Stimulated activated CD8-positive, alpha-beta memory T cell treated with anti-CD3 and anti-CD28 coated beads, Interleukin-2, amount 100 ng/mL, for 1 hour (primary cell): ENCODE measurements at places on chromosomes 3 and 15.

DNA sequence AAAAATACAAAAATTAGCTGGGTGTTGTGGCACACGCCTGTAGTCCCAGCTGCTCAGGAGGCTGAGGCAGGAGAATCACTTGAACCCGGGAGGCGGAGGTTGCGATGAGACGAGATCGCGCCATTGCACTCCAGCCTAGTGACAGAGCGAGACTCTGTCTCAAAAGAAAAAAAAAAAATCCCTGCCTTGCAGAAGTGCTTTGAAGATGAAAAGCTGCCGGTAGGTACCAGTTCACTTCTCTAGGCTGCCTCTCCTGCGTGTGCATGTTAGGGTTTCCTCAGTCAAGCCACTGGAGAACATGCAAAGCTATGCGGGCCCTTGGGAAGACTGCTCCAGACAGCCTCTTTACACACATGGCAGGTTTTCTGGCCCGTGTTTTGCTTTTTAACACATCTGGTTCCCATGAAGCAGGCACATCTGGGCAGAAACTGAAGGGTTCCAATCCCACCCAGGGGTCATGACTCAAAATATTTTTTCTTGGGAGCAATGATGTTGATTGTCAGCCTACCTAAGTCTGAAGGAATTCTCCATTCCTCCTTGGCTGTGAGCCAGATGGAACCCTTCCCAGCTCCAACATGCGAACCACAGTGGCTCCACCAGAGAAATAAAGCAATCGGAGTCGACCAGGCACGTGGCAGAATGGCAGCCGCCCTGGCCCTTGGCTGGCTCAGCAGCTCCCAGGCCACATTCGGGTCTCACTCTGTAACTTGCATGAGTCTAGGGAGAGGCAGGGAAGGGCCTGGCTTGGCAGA is 29.6 kb downstream of the MGLL start:
- DNase-seq: no peak

GRCh38 chr3:128094295-128095151 is 29.1 kb downstream of the RUVBL1 start:
- DNase-seq: no peak

GRCh38 chr3:12501360-12502020 is 17.2 kb downstream of the TSEN2 start:
- no peak for DNase-seq

GRCh38 chr15:71651750-71652186 is 158.6 kb upstream of the NR2E3 start:
- no peak for DNase-seq

DNA sequence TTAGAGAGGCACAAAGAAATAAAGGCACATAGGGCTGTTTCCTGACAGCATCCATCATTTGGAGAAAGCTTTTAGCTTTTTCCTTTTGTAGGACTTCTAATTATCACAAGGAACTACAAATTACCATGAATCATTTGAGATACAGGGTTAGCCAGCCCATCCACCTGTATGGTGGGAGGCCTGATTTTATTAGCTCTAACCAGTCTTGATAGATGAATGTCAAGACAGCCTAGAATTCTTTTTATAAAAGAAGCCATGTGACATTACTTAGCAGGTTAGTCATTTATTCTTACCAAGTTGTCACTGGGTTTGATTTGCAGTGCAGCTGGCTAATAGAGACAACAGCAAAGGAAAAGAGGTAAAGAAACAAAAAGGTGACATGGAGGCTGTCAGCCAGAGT is 618.1 kb downstream of the ZNF385D start:
- no peak for DNase-seq

- DNase-seq: no peak
These were observed 424.7 kb upstream of the PDZRN3 start for GRCh38 chr3:74049444-74049843.

DNA sequence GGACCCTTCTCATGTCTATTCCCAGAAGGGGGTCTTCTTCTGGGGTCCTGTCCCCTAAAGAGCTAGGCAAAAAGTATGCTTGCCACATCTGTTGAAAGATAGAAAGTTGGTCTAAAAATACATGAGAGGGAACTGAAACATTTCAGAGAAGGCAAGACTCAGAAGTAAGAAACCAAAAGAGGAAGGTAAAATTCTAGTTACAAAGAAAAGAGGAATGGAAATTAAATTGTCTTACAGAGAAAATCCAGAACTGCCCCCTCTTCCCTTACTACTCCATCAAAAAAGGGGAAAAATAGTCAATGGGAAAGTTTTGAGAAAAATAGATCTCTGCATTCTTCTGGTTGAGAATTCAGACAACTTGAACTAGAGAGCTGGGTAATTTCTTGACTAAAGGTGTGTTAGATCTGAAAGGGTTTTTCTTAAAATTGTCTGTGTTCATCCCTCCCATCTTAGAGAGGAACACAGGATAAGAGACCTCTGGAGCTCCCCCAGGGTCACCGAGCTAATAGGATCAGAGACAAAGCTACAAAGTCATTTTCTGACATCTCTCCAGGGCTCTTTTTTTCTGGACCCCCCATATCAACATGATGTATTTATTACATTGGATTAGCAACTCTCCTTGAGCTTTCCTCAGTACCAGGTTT is 32.3 kb upstream of the CCR2 start:
- DNase-seq: no peak

DNA sequence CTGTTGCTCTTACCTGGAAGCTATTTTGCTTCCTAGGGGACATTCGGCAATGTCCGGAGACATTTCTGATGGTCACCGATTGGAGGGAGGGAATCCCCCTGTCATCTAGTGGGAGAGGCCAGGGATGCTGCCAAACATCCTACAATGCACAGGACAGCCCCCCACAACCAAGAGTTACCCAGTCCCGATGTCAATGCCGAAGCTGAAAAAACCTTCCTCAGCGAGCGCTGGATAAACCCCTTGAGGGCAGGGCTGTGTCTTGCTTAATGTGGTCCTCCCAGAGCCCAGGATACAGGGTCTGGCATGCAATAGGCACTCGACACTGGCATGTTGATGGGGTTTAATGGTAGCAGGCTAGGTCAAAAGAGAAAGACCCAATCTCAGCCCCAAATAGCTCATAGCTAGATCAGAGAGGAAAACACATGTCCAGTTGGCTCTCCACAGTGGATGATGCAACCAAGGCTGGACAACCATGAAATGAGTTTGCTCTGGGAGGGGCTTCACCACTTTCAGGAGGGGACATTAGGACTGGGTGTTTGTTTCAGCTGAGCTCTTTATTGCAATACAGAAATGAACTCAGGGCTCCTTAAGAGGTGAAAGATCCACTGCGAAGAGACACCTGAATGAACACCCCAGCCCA is 16.5 kb upstream of the PAQR5 start:
- no peak for DNase-seq

DNA sequence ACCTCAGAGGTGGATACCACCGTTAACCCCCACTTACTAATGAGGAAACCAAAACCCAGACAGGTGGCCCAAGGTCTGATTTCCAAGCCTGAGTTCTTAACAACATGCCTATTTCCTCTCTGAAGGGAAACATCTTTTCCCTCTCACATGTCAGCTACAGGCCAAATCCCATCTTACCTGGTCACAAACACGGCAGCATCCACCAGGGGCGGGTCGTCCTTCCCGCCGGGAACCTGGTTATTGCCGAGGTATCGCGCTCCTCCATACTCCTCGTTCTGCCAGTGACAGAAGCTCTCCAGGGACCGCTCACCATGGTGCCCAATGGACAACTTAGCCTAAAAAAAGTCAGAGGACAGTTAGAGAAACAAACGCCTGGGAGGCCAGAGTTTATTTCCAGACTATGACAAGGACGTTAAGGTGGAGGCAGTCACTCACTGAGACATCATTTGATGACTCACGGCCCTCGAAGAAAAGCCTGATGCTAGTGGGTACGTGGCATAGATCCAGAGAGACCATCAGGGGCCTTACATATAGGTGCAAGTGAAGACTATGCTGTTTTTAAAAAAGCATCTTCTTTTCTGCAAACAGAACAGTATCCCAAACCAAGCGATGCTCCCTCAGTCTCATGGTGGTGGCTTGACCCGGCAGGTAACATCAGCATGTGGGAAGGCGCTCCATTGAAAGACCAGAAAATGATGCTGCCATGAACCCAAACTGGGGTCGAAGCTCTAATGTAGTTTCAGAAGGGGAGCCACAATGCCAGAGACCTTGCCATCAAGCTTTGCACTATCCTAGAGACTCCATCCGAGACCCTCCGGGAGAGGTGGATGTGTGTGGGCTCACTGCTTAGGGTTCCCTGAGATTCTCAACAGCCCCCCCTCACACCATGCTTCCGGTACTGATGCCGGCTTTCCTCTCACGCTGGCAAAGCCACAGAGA is 80.2 kb downstream of the ADAMTS17 start:
- no peak for DNase-seq

- DNase-seq: no peak
These were observed 55.9 kb downstream of the C3orf20 start for GRCh38 chr3:14730703-14731382.

- DNase-seq: no peak
These were observed 112.5 kb downstream of the ADAMTS9 start for GRCh38 chr3:64575211-64575844.

DNA sequence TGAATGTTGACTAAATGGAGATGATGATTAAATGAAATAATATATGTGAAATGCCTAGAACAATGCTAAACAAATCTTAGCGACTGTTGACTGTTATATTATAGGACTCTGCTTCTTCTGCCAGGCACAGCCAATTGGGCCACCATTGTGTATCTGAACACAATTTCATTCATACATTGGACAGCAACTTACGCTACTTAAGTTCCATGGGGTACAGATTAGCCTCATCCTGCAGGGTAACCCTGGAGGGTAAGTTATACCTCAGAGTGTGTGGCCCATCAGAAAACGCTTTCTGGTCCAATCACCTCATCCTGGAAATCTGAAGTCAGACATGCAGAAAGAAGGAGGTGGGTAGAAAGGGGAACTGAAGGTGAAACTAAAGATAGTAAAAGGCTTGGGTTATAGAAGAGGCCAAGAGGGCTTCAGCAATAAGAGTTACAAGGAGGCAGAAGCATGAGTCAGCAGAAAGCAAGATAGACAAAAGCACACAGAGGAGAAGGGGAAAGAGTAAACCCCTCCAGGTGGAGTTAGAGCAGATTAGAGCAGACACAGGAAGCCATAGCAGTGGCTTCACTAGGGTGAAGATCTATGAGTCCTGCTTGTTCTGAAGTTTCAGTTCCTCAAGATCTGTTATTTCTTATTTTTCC is 119.3 kb upstream of the SLC24A5 start:
- no peak for DNase-seq

DNA sequence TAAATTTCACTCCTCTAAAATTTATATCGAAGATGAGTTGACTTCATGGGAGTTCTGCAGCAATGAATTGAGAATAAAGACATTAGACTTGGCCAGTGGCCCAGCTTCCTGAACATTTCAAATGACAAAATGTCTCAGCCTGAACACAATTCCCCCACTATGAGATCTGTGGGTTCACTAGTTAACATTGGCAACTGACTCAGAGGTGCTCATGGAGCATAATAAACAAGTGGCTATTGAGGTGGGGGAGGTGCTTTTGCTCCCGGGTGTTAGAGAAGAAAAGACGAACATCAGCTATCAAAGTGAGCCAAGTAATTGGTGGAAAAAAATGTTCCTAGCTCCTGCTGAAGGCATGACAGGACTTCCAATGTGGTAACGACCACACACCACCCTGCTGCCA is 6.3 kb downstream of the ATP13A4 start:
- DNase-seq: no peak

DNA sequence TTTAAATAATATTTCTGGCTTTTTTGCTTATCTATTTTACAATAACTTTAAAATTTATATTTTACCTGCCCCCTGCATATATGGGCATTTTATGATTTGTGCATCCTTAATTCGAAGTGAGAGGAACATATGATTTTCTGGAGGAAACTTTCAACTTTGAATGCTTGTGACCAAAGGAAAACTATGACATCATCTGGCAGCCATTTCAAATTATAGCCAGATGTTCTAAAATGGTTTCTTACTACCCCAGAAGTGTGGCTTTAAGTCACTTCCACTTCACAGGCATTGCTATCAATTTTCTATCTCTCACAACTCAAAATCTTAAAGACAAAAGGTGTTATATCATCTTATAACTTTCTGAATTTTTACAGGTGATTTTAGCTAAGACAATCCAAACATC is 508.8 kb downstream of the RBMS3 start:
- DNase-seq: no peak

DNA sequence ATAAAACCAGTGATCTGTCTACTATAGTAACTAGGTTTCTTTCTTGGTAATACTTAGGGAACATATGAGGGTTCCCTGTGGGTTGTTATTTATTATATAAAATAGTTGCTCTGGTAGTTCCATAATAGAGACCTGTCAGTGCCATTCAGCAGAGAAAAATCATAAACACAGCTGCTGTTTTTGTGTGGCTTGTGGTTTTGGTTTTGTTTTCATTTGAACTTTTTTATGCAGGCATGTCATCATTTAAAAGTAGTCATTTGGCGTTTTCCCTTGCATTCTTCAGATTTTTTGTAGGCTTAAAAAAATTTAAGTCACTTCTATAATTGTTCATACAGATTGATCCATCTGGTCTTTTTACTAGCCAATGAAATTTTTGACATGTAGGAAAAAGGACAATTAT is 47.9 kb downstream of the PIK3CA start:
- no peak for DNase-seq

GRCh38 chr15:81092559-81092902 is 41.5 kb upstream of the CFAP161 start:
- no peak for DNase-seq

- DNase-seq: no peak
These were observed 88.7 kb downstream of the LIPC start for GRCh38 chr15:58520464-58520863.

GRCh38 chr3:123283657-123284398 is 82.1 kb downstream of the SEC22A start:
- no peak for DNase-seq

- no peak for DNase-seq
These were observed 53.3 kb downstream of the EXOG start for GRCh38 chr3:38549486-38549885.

DNA sequence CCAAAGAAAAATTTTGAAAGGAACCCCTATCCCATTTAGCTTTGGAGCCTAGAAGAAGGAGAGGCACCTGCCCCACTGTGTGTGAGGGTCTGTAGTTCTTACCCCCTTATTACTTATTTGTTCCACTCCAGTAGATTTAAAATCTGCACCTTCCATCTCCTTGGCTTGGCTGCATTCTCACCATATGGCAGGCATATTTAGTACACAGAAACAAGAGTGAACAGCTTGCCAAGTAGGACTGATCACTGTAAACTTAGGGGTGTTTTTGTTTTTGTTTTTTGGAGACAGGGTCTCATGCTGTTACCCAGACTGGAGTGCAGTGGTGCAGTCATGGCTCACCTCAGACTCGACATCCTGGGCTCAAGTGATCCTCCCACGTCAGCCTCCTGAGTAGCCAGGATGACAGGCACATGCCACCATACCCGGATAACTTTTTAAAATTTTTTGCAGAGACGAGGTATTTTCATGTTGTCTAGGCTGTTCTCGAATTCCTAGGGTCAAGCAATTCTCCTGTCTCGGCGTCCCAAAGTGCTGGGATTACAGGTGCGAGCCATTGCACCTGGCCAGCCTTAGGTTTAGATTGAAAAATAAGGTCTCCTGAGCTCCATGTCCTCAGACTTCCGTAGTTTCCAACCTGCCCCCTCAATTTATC is 14.1 kb upstream of the ANXA2 start:
- DNase-seq: no peak

- DNase-seq: no peak
These were observed 35.1 kb upstream of the PPARG start for GRCh38 chr3:12253516-12254343.

GRCh38 chr3:185330238-185330637 is 32.7 kb upstream of the MAP3K13 start:
- no peak for DNase-seq
